ENCODE measurements at places on chromosomes 1 and 21.

- no peak for DNase-seq
Observed at GRCh38 chr21:41497008-41497407, 10.9 kb downstream of the TMPRSS2 start.

DNA sequence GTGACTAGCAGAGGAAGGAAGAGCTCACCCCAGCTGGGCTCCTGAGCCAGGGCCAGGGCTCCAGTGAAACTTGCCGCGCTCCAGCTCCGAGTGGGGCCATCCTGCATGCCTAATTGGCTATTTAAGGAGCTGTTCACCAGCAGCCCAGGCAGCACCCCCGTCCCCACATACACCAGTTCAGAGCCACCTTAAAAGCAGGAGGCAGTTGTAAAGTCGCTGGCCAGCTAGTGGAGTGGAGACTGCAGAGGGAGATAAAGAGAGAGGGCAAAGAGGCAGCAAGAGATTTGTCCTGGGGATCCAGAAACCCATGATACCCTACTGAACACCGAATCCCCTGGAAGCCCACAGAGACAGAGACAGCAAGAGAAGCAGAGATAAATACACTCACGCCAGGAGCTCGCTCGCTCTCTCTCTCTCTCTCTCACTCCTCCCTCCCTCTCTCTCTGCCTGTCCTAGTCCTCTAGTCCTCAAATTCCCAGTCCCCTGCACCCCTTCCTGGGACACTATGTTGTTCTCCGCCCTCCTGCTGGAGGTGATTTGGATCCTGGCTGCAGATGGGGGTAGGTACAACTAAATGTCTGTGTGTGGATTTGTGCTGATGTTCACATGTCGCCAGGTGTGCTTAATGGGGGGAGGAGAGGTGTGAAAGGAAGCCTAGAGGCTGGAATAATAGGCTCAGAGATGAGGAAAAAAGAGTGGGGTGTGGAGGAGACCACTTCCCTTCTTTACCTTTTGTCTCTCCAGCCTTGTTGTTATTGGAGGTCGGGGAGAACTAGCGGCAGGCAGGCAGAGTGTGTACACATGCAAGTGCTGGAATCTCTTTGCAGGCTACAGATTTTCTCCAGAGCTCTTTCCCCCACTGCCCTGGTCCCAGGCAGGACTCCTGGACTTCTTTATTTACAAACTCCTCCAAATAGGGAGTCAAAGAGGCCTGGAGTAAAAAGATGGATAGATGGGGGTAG lies at the start of gene CA14:
Gene CA14, plus strand, starts transcription at position 151 of the 962 bp plus-strand sequence. Its CDS starts 355 bp downstream, at position 506.
- no peak for DNase-seq

DNA sequence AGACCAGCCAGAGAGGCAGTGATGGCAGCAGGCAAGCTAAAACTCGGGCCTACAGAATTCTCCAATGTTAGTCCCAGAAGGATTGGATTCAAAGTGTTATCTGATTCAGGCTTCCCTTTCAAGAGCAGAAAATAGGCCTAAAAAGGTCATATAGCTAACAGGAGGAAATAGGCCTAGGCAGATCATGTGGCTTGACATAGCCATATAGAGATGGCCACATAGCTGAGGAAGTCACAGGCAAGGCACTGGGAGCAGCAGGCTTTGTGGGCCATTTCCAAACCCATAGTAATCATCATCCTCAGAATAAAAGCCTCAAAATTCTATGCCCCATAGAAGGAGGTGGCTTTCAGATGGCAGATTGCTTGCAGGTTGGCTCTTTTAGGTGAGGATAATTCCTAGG lies 29.0 kb upstream of the LMO4 start:
- no peak for DNase-seq

DNA sequence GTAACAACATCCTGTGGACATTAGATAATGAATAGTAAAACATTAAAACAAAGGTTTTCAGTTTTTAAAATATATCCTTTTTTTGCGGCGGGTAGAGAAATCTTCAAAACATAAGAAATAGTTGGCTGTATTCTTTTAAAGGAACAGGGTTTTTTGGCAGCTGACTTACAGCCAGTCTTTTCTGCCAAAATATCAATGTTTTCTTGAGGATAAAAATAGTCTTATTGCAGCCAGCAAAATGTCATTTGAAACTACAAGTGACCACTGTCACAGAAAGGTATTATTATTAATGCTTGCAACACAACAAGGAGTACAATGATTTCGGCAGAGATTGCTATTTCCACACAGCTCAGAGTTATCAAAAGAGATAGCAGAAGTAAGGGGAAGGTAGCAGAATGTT lies 21.4 kb downstream of the OLFM3 start:
- DNase-seq: no peak

DNA sequence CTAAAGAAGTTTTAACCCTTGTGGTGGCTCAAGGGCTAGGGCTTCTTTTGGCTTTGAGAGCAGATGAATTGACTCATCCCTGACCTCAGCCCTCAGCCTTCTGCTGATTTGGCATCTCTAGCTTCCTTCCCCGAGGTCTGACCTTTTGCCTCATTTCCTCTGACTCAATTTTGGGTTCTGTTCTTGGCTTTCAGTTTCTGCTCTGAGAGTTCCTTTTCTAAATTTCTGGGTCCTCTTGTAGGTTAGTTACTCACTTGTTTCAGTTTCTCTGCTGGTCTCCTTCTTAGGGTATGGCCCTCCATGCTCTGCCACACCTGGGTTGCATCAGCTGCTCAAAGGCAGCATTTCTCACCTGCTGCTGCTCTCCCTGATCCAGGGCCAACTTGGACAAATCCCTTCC lies 19.4 kb downstream of the PDE4B start:
- peak; percentile 16 for DNase-seq
